Eye (tissue), 1 donor: ENCODE measurements at places on chromosomes 11 and 22.
A peak's percentile ranks its signal among the peaks of the same experiment; 100 is the strongest.

DNA sequence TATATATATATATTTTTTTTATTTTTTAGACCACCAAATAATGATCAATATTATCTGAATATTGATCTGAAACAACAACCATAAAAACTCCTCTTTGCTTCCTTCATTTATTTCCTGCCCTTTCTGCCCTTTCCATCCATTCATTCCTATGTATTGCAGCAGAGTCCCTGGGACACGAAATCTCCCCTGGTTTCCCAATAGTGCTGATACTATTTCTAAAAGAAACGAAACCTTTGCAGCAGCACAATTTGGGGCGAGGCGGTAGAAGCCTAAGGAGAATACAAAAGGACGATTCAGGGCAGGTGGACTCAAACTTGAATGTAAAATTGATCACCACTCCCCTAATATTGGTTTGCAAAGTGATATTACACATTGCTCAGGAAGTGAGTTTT, 16.9 kb upstream of the AMOTL1 start:
- DNase-seq: no peak

DNA sequence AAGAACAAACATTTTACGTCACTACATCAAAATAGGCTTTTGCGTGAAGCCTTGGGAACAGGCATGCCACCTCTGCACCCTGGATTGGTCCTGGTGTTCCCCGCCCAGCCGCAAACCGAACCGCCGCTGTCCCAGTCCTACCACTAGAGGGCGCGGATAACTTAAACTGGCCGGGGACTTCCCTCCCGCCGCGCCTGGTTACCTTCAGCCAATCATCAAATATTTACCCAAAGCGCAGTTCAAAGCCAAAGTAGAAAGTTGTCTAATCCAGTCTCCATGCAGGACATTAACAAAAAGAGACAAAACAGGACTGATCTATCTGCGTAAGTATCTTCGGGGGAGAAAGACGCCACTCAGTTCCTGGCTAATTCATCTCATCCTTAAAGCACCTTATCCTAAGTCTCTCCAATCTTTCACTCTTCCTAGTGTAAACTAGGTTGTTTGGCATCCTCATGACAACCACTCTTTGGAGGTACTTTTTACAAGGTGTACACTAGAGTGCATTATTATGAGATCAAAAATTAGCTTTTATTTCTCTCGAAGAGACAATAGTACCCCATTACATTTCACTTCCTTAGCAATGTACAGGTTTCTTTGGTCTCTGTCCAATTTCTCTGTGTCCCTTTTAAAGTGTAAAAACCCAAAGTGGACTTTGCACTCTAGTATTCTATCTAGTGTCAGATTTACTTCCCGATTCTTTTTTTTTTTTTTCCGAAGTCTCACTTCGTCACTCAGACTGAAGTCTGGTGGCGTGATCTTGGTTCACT, 3.9 kb upstream of the CRY2 start:
- peak; percentile 95 for DNase-seq

DNA sequence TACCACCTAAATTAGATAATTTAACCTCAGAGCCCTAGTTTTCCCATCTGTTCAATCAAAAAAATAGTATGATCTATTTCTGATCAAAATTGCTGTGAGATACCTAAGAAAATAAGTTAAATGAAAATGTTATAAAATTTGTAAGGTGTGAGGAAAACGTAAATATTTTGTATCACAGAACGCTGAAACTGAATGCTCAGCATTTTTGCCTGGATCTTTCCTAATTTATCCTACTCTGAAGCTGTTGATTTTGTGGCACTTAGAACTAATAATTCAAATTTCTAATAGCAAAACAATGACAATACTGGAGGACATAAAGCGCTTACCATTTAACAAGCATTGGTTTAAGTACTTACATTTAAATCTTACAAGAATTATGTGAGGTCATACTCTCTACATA, 674.2 kb downstream of the FAM181B start:
- DNase-seq: no peak

GRCh38 chr22:37043828-37044538, 7.6 kb upstream of the KCTD17 start:
- peak; percentile 39 for DNase-seq

DNA sequence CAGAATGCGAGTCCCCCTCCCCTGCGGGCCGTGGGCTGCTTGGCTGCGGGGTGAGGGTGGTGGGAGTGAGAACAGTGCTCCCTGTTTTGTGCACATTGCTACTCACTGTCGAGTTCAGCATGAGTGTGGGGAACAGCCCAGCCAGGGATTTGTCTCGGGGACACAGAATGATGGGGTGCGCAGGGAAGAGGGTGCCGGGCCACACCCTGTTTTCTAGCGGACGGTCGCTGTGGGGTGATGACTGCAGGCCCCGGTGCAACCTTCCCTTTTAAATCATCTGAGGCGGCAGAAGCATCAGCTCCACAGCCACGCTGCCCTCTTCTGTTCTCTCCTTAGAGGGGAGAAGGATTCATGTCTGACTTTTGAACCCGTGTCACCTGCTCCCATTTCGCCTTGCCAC, 1051.2 kb downstream of the TBC1D22A start:
- DNase-seq: no peak

GRCh38 chr11:861105-861479, 18.4 kb downstream of the TSPAN4 start:
- no peak for DNase-seq

- peak; percentile 99 for DNase-seq
These were observed 678 bp upstream of the ZFP91 start for GRCh38 chr11:58578136-58578634.

GRCh38 chr11:24240496-24241175, 256.2 kb upstream of the LUZP2 start:
- no peak for DNase-seq

GRCh38 chr22:25709758-25710157, 32.2 kb upstream of the MYO18B start:
- no peak for DNase-seq

GRCh38 chr11:57791321-57792059, 29.9 kb downstream of the CTNND1 start:
- DNase-seq: no peak

GRCh38 chr22:21694795-21695429, 29.1 kb downstream of the PPIL2 start:
- no peak for DNase-seq

DNA sequence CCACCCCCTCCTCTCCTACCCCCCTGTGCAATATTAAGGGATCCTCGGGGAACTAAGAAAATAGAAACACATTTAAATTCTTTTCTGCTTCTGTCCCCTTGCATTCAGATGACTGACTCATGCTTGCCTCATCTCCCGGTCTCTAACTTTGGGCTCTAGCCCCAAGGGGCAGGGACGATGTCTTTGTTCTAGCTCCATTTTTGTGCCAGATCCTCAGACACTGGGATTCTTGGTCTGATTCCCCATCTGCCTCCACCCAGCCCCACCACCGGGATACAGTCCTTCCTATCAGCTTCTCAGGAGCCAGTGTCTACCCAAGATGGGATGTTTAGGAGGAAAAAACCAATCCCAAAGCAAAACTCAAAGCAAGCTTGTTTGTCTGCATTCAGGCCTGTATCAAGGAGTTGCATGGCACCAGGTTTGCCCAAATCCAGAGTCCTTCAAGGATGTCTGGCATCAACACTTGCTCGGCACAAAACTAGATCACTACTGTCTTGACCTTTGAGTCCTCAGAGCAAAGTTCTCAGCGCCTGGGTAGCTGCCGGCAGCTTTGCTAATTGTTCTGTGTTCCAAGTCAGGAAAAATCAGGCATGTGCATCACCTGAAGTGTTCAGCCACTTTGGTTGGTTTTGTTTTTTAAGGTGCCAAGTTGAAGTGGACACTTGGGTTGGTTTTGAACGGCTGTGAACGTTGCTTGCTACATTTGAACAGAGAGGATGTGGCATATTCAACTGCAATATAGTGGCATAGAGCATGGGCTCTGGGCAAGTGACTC, 212.8 kb downstream of the DSCAML1 start:
- no peak for DNase-seq
